ENCODE measurements at places on chromosomes 13 and 19. TPM values are rescaled to one million over a fixed set of nuclear protein-coding genes. Genes with fewer than 3 reads are reported as not detected.
A peak's percentile ranks its signal among the peaks of the same experiment; 100 is the strongest.

The ZNF91 gene
- 165 TPM for total RNA-seq

The TRIM13 gene
- total RNA-seq: 21.2 TPM

- H3K36me3 ChIP-seq: no peaks in the 10 kb centered on the region
- no peak for DNase-seq
- no peaks in the 10 kb centered on the region for H3K27me3 ChIP-seq
- H3K4me3 ChIP-seq: no peak overlapping the region
Measured at GRCh38 chr13:52459668-52460067, 4.4 kb downstream of the CKAP2 start.

DNA sequence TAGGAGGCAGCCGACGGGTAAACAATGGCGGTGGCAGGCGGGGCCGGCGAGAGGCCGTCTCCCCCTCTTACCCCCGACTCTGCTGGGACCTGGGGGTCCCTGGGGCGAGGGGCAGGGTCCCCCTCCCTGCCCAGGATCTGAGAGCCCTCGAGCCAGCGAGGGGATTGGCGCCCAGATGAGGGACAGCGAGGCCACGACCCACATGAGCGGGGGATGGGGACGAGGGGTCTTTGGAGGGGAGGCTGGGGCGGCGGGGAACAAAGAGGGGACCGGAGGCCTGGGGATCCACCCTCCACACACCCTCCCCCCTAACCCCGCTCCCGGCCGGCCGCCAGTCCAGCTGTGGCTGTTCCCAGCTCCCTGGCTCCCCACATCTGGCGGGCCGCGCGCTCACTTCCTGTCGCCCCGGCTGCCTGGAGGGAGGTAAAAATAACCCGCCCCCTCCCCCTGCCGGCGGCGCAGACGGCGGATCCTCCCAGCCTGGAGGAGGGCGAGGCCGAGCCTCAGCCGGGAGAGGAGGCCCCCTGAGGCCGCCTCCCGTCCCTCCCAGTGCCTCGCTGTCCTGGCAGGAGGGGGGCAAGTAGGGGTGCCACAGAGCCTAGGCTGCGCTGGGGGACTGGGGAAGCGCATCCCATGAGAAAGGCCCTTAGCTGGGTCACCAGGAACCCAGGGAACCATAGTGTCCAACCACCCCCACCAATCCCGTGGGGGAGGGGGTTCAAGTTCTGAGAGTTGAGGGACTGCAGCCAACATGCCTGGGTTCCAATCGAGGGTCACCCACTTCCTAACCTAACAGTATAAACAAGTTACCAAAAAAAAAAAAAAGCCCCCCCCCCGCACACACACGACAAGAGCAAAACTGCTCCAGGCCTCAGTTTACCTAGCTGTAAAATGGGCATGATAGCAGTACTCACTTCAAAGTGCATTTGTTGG, 29.3 kb upstream of the NANOS3 start:
- H3K27ac ChIP-seq: peak overlapping the region; percentile 95
- H3K4me3 ChIP-seq: peak overlapping the region; percentile 72
- no peaks in the 10 kb centered on the region for H3K36me3 ChIP-seq
- DNase-seq: peak; percentile 77
- no peaks in the 10 kb centered on the region for H3K27me3 ChIP-seq
- peaks cover 55% of the 10 kb centered on the region for H3K4me1 ChIP-seq

DNA sequence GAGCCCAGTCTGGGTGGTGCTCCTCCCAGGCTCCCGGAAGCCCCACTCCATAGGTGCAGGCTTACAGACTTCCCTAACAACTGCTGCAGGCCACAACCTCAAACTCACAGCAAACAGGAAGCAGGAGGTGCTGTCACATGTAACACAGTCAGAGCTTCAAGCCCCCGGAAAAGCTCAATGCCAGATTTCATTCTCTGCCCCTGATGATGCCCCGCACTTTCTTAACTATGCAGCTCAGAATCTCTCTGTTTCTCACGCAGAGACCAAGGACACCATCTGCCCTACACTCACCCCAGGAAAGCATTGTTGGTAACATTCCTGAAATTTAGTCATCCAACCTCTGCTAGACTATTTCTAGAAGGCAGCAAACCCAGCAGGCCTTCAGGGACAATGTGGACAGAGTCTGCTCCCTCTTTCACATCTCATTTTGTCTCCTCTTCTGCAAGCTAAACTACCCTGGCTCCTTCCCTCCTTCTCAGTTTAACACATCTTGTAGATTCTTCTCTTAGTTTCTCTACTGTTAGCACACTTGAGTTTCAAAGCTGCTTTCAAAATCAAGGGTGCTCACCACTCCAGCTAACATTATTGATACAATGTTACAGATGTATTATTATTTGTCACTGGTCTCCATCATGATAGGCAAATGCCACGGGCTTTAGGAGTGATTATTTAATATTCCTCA, 162.5 kb downstream of the KCTD12 start:
- no peak for DNase-seq
- peak overlapping the region; percentile 22 for H3K4me3 ChIP-seq
- no peaks in the 10 kb centered on the region for H3K36me3 ChIP-seq
- H3K27ac ChIP-seq: no peak overlapping the region
- no peaks in the 10 kb centered on the region for H3K27me3 ChIP-seq

GRCh38 chr13:76131551-76131950, 495.4 kb downstream of the LMO7 start:
- H3K4me1 ChIP-seq: no peaks in the 10 kb centered on the region
- no peaks in the 10 kb centered on the region for H3K27me3 ChIP-seq
- H3K4me3 ChIP-seq: no peak overlapping the region

DNA sequence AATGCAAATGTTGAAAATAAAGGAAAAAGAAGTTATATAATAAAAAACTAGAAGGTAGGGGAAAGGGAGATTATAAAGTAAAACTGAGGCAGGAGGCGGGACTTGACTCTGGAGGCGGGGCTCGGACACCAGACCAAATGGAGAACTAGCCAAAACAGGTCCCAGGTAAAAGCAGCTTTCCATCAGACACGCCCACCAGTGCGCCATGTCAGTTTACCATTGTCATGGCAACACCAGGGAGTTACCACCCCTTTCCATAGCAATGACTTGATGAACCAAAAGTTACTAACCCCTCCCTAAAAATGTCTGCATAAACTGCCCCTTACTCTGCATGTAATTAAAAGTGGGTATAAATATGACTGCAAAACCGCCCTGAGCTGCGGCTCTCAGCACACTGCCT, 70.9 kb downstream of the PEPD start:
- no peaks in the 10 kb centered on the region for H3K27me3 ChIP-seq
- H3K27ac ChIP-seq: no peak overlapping the region
- no peak overlapping the region for H3K4me3 ChIP-seq
- no peak for DNase-seq
